NCI-H226 (cell line): ENCODE measurements at places on chromosomes 12 and 14.

DNA sequence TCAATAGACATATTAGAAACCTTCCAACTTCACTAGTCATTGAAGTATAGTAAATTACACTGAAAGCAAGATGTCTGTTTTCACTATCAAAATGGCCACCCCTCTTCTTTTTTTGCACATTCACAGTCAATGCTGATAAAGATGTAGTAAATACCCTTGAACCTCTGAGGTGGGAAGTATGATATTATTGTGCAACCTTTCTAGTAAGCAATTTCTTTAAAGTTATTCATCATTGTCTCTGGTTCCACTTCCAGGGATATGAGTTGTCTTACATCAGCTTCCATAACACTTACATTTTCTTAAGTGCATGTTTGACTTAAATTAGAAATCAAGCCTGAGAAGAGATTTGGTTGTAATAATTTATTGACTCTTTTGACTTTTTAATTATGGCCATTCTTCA, 453.9 kb upstream of the MGAT4C start:
- peak; percentile 72 for DNase-seq

DNA sequence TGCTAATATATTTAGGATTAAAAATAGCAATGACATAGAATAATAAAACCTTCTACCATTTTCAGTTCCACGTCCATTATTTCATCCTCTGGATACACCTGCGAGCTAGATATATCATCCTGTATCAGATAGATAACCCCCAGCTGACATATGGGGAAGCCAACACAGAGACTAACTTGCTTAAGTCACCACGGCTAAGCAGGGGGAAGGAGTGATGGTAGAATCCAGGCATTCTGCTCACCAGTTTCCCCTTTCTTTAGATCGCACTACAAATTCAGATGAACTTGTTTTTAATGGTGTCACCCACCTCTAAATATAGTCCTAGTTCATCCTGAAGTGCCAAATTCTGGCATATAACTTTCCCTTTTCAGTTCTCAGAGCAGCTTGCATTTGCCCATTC, 110.1 kb downstream of the TXNDC16 start:
- no peak for DNase-seq

- DNase-seq = no peak
These were observed 111.6 kb downstream of the ADGRD1 start for GRCh38 chr12:131065279-131065678.

DNA sequence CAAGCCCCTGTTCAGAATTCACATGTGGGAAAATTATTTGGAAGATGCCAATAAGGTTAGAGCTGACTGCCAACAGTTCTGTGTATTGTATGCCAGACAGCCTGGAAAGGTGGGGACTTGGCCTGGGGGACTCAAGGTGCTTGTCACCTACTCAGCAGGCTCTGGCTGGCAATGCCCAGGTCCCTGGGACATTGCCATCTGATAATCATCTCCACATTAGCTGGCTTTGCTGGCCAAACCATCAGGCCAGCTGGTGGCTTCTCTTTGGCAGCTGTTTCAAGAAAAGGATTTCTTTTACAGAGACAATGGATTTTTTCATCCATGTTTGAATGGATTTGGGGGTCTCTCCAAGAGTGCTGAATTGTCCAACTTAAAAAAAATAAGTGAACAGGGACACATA, 165.2 kb downstream of the BRMS1L start:
- DNase-seq = no peak
